ENCODE measurements at places on chromosomes 4 and X.

DNA sequence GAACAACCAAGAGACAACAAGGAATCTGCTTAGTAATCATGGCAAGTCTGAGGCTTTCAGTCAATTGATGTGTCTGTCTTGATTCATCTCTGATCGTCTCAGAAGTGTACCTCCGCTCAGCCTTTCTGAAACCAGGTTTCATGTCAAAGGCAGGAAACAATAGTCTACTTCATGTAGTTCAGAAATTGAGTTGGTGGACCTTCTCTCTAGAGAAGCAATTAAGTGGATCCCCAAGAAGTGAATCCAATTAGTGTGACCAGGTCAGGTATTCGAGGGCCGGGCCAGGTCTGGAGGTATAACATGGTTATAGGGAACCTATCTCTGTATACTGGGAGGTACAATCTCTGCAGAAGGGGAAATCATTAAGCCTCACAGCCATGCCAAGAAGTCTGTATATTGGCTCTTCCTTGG lies 32.0 kb downstream of the DAPP1 start:
- DNase-seq: no peak

GRCh38 chrX:38796946-38797345 lies 4.3 kb upstream of the MID1IP1 start:
- no peak for DNase-seq

DNA sequence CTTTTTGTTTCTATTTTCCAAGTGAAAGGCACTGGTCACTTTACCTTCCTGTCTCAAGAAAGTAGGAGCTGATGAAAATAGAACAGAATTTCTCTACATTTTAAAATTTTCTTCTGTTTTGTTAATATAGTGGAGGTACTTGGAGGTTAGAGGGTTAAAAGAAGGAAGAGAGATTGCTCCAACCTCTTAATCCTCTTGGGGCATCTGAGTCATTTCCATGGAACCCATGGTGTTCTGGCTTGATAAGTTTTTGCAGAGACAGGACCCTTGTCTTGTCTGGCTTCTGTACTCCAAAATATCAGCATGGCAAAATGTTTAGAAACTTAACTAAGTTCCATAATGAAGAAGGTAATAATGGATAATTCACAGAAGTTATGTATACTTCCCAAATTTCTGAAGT lies 727.2 kb downstream of the C4orf33 start:
- no peak for DNase-seq

- DNase-seq: no peak
These were observed 40.0 kb upstream of the PDGFRA start for GRCh38 chr4:54189140-54189539.

DNA sequence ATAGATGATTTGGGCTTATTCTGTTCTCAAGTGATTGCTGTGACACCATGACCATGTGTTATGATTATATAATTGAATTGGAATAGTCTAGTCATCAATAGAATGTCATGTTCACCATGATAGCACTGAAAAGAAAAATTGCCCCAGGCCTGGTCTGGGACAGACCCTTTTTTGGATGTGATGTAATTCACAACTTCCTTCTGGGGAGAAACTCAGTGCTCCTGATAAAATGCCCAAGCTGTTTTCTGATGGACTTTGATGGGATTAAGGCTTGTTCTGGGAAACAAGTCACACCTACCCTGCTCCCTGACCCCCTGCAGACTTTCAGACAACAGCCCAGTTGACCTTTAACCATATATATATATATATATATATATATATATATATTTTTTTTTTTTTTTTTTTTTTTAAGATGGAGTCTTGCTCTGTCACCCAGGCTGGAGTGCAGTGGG lies 65.3 kb downstream of the RHOH start:
- DNase-seq: no peak

GRCh38 chrX:107102980-107103379 lies 15.6 kb downstream of the RBM41 start:
- DNase-seq: no peak

- no peak for DNase-seq
These were observed 741 bp downstream of the SPATA18 start for GRCh38 chr4:52051615-52052474.

- no peak for DNase-seq
These were observed 7.7 kb upstream of the SLAIN2 start for GRCh38 chr4:48333587-48333986.

- no peak for DNase-seq
These were observed 950.5 kb upstream of the HS3ST1 start for GRCh38 chr4:12379191-12379590.

DNA sequence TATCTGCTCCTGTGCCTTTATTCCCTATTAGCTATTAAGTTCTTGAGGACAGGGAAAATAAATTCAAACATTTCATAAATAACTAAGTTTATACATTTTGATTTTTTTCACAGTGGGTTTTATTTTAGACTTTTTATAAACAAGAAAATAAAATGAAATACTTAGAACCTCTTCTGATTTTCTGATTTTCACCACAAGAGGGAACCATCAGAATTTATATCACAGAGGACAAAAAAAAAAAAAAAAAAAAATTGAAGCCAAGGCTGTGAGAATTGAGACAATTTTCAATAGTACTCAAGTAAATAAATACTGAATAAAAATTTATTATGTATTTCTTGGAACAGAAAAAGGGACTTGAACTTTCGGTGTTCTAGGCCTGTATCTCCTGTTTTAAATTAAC lies 288.1 kb downstream of the SH3BGRL start:
- no peak for DNase-seq

- DNase-seq: no peak
These were observed 238.1 kb downstream of the FBXO8 start for GRCh38 chr4:174045381-174045780.

DNA sequence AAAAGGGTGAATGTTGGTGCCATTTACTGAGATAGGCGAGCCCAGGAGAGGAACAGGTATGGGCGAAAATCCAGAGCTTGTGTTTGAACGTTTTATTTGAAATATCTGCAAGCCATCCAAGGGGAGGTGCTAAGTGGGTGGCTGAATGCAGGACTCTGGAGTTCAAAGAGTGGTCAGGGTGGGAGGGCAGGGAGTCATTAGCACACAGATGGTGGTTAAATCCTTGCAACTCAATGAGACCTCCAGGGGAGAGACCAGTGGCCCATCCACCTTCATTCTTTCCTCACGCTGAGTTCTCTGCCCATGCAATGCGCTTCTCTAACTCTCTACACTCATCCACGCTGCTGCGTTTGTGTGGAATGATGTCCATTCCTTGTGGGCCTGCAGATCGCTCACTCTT lies 101.1 kb downstream of the VCX3B start:
- DNase-seq: no peak

GRCh38 chrX:105314458-105314857 lies 94.0 kb upstream of the TEX13A start:
- no peak for DNase-seq

- DNase-seq: peak; percentile 97
These were observed 18.8 kb upstream of the TMSB4X start for GRCh38 chrX:12955882-12956703.

DNA sequence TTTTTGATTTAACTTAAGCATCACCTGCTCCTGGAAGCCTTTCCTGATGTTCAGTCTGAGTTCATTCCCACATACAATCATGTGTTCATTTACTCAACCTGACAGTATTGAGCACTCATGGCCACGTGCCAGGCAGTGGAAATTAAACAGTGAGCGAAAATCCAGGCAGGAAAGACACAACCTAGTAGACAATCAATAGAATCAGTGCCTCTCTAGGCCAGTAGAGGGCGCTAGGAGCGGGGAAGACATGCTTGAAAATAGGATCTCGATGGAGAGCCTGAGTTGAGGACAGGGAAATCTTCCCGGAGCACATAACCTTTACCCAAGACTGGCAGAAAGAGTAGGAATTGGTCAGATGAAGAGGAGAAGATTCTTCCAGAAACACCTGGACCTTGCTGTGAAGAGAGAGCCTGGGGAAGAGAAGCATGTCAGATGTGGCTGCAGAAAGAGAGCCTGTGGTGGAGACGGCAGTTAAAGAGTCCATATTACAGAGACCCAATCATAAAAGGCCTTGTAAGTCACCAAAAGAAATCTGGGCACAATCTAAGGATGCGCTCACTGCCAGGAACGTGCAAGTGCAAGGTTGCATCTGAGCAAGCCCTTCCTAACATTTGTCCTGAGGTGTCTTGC lies 103.5 kb downstream of the LDB2 start:
- no peak for DNase-seq

- DNase-seq: no peak
These were observed 18.3 kb upstream of the HERC3 start for GRCh38 chr4:88573995-88574394.

DNA sequence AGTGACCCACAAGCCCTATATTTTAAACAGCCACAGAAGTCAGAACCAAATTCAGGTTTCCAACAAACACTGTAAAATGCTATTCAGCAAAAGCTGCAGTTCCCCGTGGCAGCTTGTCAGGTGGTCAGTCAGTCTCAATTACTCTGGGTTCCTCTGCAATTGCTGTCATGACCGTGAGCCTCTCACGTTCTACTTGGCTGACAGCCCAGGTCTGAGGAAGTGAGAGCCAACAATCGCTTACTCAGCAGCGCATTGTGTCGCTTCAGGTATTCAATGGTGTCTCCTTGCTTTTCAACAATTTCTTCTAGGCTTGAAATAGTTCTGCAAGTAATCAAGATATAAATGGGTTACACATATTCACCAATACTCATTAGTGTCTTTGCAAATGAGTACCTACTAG lies 25.8 kb downstream of the TRIM75 start:
- DNase-seq: no peak

DNA sequence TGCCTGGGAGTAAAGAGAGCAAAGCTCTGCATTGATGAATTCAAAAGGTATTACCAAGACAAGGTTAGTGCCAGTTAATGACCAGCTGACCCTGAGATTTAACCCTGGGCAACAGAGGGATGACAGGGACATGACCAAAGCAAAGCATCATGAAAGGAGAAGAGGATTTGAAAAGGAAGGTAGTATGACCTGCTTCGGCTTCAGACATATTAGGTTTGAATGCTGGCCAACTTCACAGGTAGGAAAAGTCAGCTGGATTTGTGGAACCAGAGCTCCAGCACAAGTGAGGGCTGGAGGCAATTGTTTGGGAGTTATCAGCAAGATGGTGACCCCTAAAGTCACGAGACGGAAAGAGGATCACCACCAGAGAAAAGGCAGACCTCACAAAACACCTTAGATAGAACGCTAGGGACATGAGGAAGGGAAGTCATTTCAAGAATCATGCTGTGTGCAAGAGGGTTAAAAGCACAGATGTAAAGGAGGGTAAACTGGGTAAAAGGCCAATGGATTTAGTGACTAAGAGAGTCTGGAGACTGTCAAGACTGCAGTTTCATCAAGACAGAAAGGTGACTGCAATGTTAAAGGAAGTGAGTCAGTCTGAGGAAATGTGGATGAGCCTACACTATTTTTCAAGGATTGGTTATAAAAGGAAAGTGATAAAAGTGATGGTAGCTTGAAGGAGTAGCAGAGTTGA lies 45.6 kb downstream of the SH3RF1 start:
- DNase-seq: no peak

DNA sequence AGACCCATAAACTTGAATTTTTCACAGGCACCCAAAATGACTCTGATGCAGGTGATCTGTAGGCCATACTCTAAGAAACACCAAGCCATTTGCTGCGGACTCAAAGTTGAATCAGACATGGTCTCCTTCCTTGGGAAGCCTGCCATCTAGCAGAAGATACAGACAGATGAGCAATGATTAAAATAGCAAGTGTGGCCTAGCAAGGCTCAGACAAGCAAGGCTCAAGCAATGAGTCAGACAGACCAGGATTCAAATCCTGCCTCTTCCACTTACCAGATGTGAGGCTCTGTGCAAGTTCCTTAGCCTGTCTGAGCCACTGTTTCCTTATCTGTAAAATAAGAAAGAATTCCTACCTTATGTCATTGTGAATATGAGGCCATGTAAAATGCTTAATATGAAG lies 2.3 kb downstream of the CCDC149 start:
- no peak for DNase-seq

GRCh38 chr4:73036123-73036522 lies 33.4 kb downstream of the COX18 start:
- no peak for DNase-seq

- no peak for DNase-seq
These were observed at the start of gene FGD1 for GRCh38 chrX:54495814-54496516. FGD1 (minus strand) TSS chrX:54496234; CDS start chrX:54495432, 802 bp downstream.

GRCh38 chrX:101062176-101062575 lies 10.3 kb upstream of the TRMT2B start:
- no peak for DNase-seq

GRCh38 chr4:118950224-118950623 lies 61.6 kb downstream of the SYNPO2 start:
- no peak for DNase-seq

- no peak for DNase-seq
These were observed 158.3 kb downstream of the DMD start for GRCh38 chrX:33053001-33053400.

GRCh38 chr4:42397635-42398170 lies 415 bp downstream of the SHISA3 start:
- no peak for DNase-seq

GRCh38 chr4:124325690-124326089 lies 386.8 kb downstream of the ANKRD50 start:
- no peak for DNase-seq

DNA sequence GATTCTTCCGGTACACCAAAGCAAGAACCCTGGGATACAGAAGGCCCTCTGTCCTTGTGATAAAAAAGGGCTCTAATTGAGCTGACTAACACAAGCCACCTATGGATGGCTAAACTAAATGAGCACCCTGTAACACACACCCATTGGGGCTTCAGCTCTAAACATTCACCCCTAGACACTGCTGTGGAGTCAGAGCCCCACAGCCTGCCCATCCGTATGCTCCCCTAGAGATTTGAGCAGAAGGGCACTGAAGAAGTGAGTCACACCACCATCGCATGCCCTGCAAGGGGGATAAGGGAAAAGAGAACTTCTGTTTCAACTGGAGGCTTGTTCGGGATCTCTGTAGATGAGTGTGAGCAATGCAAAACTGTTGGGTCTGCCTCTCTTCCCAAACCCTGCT lies 545.2 kb downstream of the KCTD8 start:
- DNase-seq: no peak

DNA sequence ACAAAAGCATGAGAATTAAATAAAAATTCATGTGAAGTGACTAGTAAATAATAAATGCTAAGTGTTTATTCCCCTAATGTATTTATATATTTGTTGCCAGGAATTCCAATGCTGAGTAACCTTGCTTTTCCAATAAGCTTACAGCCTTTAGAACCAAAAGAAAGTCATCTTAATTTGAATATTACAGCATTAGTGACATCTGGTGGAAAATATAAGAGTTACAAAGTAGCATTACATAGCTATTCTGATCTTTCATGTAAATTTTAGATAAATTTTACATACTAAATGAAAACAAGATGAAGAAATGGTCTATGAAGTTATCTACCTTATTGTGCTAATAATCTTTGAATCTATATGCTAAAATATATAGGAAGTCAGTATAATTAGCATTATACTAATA lies 10.4 kb downstream of the MAD2L1 start:
- no peak for DNase-seq
